Omental fat pad (tissue), 4 donors: ENCODE measurements at places on chromosomes 6 and 20.

GRCh38 chr6:147345902-147346301, 141.7 kb downstream of the STXBP5 start:
- DNase-seq = no peak

DNA sequence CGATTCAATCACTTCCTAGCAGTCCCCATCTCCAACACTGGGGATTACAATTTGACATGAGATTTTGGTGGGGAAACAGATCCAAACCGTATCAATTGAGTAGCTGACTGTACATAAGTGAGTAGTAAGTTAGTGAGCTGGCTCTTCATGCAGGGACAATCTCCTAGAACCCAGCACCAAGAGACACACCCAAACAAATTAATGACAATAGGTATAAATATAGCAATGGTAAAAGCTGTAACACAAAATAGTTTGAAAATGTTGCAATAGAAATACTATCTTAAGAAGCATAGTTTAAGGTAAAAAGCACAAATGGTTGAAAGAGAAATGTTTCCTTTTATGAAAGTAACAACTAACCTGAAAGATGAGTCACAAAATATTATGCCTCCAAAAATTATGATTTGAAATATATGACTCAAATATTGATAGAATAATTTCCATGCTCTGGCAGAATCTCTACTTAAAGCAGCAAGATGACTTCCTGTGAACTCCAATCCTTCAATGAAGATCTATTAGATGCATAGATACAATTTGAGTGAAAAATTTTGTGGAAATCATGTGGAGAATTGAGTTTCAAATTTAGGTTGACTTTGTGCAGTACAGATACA, 5.4 kb upstream of the SIRPB1 start:
- DNase-seq = no peak

GRCh38 chr20:7240490-7240889, 473.0 kb downstream of the BMP2 start:
- DNase-seq = no peak

DNA sequence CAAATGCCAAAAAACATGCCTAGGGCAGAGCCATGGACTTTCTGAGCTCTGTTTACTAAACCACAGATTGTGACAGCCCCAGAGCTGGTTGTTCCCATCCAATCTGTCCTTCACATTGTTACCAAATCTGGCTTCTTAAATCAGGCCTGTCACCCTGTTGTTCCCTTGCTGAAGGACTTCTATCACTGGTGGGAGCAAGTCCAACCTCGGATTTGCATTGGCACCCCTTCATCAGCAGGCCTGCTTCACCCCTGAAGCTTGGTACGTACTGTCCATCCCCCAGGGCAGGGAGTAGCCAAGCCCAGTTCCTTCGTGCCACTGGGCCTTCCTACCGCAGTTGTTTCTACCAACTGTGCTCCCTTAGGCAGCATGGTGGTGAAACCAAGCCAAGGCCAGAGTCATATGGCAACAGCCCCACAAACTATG, 357.3 kb upstream of the JARID2 start:
- DNase-seq = no peak

DNA sequence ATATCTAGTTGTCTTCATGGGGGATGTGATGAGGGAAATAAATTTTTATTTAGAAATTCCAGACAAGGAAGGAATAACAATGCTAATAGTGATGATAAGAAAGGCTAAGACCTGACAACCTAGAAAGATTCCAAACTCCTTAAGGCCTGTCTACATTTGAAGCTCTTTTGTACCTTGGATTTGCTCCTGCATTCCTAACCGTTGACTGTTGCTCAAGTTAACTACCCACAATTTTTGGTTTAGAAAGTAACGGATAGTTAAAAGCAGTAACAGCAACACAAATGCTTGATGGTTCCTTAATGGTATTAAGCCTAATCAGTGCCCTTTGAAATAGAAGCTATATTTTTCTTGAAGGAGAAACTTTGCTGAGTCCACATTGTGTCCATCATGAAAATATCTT, 52.9 kb downstream of the TRMT11 start:
- no peak for DNase-seq

DNA sequence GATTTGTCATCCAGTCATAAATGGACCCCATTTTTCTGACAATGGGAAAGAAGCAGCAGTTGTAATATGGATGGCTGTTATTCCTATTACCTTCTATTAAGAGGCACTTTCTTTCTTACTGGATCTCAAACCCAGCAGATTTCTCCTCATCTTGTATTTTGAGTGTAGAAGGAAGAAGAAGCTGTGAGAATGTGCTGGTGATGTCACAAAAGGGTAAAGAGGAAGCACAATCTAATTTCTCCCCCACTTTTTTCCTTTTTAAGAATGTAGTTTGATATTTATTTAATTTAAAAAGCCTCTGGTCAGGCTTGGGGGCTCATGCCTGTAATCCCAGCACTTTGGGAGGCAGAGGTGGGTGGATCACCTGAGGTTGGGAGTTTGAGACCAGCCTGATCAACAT, 100.0 kb upstream of the JARID2 start:
- DNase-seq = no peak

GRCh38 chr6:89244241-89244985, 27.3 kb upstream of the GABRR1 start:
- DNase-seq = no peak

GRCh38 chr6:74100719-74101287, 404.8 kb downstream of the CD109 start:
- DNase-seq = no peak

DNA sequence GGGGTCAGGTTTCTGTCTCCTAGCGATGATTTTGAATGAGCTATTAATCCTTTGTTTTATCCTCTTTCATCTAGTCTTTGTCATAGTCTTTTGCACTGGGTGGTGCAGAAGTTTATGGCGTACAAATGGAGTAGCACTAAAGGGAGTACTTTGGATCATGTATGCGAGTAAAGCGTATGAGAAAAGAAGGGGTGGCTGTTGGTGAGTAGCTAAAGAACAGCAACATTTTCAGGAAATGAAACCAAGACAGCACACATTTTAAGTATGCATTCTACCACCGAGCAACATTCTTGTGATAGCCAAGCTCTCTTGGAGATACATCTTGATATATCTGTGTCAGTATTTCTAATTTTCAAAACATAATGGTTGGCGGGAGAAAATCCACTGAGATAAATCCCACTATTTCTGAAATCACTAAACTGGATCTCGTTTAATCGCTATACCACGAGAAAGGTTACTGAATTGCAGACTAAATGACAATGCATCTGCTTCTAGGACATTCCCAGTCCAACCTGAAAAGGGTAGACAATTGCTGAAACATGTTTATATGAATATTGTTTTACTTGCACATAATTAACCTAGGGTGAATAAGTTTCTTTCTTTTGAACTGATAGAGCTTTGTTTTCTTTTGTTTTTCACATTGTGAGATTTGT, 196.1 kb downstream of the TRIM27 start:
- DNase-seq = no peak

- no peak for DNase-seq
Observed at GRCh38 chr20:43590036-43590391, 723 bp upstream of the IFT52 start.

DNA sequence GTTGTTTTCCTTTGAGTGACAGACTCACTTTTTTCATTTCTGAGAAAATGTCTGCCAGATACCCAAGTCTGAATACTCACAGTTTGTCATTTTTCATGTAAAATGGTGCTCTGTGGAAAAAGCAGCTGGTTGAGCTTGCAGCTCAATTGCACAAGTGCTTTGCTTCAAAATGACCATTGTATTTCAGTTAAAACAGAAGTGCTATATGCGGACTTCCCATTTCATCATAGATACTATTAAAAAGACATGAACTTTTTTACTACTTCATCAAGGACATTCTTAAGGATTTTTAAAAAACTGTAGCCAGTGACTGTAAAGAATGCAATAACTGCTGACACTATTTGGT, 61.5 kb downstream of the KCNS1 start:
- DNase-seq = no peak

DNA sequence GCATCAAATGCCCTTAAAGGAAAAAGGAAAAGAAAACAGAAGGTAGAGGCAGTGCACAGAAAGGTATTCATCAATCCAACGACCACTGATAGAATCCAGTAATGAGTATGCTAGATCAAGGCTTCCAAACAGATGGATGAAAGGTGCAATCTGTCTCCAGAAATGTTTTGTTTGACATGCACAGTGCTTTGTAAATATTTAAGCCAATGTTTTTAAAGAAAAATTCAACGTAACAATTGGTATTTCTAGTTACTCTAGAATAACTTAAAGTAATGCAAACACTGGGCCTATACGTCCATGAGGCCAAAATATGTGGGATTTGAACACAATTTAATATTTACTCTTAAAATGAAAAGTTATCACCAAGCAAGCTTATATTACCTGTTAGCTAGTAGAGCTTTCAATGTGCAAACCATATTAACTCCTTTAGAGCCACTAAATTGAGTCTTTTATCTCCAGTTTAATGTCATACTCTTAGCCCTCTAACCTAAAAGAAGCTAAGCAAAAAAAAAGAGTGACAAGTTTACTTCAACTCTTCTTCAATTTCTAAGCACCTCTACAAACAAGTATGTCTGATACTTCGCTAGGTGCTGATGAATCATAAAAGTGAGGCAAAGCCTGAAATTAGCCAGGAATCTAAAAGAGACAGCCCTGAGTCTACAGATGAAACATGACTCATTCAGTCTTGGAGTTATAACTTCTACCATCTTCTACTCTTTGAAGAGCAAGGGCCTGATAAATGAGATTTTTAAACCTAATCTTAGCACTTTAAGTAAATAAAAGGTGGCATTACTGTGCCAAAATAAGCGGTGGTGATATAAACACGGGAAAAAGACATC, 169.8 kb downstream of the PTPRK start:
- no peak for DNase-seq

DNA sequence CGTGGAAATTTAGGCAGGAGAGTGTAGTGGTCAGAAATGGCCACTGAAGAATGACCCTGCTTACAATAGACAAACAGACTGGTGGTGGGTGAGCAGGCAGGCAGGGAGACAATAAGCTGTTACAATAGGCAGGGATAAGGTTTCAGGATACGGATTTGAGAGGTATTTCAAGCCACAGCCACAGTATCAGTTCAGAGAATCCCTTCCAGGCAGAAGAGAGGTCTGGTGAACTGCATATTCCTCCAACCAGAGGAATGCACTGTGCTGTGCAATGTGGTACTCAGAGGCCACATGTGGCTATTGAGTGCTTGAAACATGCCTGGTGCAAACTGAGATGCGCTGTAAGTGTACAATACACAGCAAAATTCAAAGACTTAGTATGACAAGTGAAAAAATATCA, 20.6 kb downstream of the RMND1 start:
- DNase-seq = no peak

GRCh38 chr6:37004044-37004980, 1.1 kb upstream of the FGD2 start:
- DNase-seq = no peak
